ENCODE measurements at places on chromosomes 2 and 18.

DNA sequence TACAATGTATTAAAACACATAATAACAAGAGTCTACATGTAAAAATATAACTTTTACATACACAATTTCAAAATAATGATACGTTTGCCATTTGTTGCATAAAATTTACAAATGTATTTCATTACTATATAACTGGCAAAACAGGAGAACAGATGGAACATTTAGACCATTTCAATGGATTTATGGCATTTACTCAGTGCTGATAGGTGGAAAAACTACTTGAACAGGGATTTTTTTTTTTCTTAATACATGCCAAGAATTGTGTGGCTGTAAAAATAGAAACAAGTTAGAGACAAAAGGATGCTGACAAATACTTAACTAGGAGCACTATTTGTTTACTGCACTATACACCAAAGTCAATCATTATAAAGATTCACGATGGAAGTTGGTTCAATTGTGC, 266.8 kb upstream of the CCDC68 start:
- DNase-seq, result no peak

GRCh38 chr2:3970791-3971651, 267.6 kb downstream of the DCDC2C start:
- DNase-seq, result no peak

DNA sequence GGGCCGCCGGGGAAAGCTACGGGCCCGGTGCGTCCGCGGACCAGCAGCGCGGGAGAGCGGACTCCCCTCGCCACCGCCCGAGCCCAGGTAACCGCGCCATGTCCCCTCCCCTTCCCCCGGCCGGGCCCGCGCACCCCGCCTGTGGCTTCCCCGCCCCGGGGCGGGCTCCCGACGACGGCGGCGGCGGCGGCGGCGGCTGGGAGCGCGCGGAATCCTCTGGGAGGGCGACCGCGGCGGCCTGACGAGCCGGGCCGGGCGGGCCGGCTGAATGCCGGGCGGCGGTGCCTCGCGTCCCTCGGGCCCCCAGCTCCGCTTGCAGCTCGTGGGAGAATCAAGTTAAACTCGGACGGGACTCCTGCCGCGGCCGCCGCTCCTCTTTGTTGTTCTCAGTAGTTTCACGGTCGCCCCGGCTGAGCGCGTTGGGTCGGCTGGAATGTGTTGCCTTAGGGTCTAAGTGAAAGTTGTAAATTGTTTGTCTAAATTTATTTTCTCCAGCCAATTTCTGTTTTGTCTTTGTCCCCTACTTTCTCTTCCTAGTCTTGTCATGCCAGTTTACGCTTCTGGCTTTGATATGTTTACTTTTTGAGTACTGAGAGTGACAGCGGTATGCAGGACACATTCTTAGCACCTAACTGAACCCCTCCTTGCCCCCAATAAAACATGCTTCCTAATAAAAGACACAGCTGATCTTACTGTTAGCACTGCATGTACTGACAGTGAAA, 685 bp downstream of the SMAD4 start:
- DNase-seq, result peak; percentile 58

DNA sequence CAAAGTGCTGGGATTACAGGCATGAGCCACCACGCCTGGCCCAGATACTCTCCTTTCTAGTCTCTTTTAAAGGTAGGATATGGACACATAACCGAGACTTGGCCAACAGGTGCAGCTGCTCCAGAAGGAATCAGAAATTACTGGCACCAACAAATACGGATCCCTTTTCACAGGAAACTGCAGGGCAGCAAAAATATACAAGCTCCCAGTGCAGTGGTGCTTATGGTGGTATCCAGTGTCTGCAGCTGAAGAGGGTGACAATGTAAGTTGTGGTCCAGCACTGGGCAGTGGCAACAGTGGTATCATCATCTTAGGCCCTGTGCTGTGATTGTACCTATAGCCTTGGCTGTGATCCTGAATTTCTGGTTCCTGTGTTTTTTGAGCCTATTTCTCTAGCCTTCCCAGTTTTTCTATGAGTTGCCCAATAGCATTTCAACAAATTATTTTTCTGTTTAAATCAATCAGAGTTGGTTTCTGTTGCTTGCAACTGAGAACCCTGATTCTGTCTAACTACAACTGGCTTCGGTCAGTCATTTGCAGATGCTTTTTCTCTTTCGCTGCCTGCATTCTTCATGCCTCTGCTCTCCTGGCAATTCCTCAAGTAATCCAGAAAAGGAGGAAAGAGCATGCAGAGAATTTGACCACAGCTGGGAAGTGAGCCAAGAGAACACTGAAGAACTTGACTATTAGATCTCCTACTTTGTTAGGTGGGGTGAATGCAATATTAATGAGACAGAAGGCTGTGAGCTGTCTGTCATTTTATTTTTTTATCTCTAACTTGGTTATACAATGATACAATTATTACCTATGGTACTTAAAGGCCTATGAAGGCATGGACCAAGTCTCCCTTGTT, 30.8 kb upstream of the EML4 start:
- no peak for DNase-seq
